Occipital lobe (tissue), 3 donors: ENCODE measurements at places on chromosomes 13 and 19. TPM values are rescaled to one million over a fixed set of nuclear protein-coding genes. Genes with fewer than 3 reads are reported as not detected.

Gene BEST2
- total RNA-seq = 0.16 TPM

DNA sequence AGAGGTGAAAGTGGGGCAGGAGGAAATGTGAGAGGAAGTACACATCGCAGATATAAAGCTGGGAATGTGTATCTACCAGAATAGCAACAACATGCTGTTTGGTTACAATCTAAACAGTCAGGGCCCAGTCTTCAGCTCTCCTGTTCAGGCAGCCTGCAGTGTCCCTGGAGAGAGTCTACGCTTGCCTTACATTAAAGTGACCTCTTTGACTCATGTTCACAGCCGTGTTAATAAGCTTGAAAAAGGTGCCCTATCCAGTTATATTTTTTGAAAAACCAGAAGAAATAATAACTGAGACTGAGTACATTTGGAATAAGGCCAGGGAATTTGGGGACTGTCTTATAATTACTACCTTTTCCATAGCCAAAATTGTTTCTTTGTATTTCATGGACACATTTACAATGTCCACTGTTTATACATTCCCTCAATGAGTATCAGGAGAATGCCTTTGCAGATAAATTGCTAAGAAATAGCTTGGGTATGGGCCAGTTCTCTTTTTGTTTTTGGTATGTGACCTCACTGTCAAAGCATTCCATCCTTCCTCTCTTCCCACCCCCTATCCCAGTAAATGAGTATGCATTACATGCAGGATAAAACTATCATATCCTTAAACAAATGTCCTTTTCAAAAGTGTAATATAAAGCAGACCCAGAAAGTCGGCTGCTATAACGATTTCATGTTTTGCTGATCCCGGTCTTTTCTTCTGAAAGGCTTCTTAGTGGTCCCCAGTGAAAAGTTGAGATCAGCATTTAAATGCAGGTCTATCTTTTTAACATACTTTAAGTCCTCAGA lies 82.6 kb downstream of the PCDH9 start:
- no peak for DNase-seq

GRCh38 chr13:92175330-92175729 lies 776.9 kb downstream of the GPC5 start:
- DNase-seq = no peak

Gene ZNF606
- total RNA-seq = 57.1 TPM

Gene PROZ
- not detected for total RNA-seq

Gene MEF2B
- not detected for total RNA-seq

DNA sequence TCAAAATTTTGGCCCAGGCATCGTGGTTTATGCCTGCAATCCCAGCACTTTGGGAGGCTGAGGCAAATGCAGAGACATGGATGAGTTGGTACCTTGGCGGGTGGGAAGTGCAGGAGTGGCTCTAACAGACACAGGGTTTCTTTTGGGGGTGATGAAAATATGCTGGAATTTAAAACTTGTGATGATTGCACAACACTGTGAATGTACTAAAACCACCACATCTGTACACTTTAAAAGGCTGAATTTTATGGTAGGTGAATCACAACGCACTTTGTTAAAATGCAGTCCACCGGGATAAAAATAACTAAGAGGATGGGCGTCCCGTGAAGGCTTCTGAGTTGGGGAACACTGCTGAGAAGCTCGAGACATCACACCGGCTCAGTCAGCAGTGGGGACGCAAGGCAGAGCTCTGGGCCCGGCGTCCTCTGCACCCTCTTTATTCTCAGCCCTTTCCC lies 47.1 kb downstream of the MLLT1 start:
- DNase-seq = no peak

Gene TEKTIP1
- total RNA-seq = not detected

GRCh38 chr19:1057176-1057855 lies 9.7 kb upstream of the ARHGAP45 start:
- DNase-seq = no peak

DNA sequence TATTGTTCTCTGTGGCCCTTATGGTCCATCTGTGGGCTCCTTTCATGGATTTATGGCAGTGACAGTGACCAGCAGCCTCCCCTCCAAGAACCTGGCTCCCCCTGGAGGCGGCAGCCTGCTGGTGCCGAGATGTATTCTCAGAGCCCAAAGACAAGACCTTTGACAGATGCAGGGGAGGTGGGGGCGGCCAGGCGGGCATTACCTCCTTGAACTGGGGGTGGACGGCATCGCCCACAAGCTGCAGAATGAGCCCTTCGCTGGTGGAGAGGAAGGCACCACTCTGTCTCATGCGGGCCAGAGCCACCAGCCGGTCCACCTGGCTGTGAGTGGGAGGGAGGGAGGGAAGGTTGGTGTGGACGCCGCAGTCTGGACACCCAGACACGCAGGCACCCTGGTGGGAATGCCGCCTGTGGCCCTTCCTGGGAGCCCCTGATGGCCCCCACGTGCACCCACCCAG lies 6.6 kb downstream of the ISOC2 start:
- peak; percentile 27 for DNase-seq
